ENCODE measurements at places on chromosomes 6 and 20. TPM values are rescaled to one million over a fixed set of nuclear protein-coding genes. Genes with fewer than 3 reads are reported as not detected.

The CNBD2 gene
- 4.7 TPM for total RNA-seq

- no peak for DNase-seq
Measured at GRCh38 chr6:5497896-5498578, 236.7 kb downstream of the FARS2 start.

The FAM162B gene
- not detected for total RNA-seq

- peak; percentile 59 for DNase-seq
Measured at GRCh38 chr6:105994591-105995390, 91.3 kb upstream of the PRDM1 start.

GRCh38 chr6:135073217-135073616 is 18.6 kb upstream of the HBS1L start:
- DNase-seq, result no peak

The JPH2 gene
- total RNA-seq, result 0.07 TPM

- DNase-seq, result no peak
Measured at GRCh38 chr6:156869980-156870398, 92.8 kb downstream of the ARID1B start.

The SAPCD1 gene
- 3.7 TPM for total RNA-seq

GRCh38 chr20:58567437-58567836 is 52.2 kb upstream of the APCDD1L start:
- no peak for DNase-seq

The OR2J3 gene
- total RNA-seq, result not detected

DNA sequence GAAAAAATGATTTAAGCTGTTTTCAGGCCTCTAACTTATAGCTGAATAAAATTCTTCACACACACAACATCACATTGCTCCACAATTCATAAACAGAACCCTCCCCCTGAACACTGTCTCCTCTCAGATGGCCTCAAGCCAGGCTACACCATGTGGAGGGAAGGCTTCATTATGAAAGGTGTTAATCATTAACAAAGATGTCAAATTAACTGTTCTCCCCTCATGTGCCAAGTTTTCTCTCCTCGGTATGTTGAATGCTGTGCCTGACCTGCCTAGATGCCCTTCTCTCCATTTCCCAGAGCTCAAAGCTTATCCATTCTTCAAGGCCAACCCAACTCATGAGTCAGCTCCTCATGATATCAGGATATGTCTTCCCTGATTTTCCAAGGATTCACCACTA is 210.4 kb downstream of the GMDS start:
- no peak for DNase-seq

The RFX6 gene
- total RNA-seq, result not detected

DNA sequence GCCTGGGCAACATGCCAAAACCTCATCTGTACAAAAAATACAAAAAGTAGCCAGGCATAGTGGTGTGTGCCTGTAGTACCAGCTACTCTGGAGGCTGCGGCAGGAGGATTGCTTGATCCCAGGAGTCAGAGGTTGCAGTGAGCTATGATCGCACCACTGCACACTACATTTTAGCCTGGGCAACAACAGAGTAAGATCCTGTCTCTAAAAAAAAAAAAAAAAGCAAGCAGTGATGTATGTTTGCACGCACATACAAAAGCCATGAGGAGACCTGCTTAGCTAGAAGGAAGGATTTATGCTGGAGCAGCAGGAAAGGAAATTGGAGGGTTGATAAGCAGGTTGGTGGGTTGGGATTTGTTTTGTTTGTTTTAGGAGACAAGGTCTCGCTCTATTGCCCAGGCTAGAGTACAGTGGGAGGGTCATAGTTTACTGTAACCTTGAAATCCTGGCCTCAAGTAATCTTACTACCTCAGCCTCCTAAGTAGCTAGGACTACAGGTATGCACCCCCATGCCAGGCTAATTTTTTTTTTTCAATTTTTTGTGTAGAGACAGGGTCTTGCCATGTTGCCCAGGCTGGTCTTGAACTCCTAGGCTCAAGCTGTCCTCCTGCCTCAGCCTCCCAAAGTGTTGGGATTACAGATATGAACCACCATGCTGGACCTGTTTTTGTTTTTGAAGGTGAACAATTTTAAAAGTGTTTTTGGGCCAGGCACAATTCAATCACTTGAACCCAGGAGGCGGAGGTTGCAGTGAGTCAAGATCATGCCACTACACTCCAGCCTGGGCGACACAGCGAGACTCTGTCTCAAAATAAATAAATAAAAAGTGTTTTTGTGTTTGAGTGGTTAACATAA is 4.0 kb downstream of the ZSWIM3 start:
- no peak for DNase-seq

GRCh38 chr20:62535964-62536363 is 60.2 kb upstream of the GATA5 start:
- no peak for DNase-seq

- no peak for DNase-seq
Measured at GRCh38 chr6:97067045-97067444, 142.5 kb downstream of the KLHL32 start.

GRCh38 chr6:31042806-31043205 is 32.5 kb downstream of the MUC22 start:
- DNase-seq, result peak; percentile 24

The C6orf163 gene
- 8.2 TPM for total RNA-seq

- DNase-seq, result no peak
Measured at GRCh38 chr20:63591786-63592355, 17.8 kb upstream of the HELZ2 start.

The GRM1 gene
- 0.17 TPM for total RNA-seq

The RSPH3 gene
- total RNA-seq, result 4.6 TPM

DNA sequence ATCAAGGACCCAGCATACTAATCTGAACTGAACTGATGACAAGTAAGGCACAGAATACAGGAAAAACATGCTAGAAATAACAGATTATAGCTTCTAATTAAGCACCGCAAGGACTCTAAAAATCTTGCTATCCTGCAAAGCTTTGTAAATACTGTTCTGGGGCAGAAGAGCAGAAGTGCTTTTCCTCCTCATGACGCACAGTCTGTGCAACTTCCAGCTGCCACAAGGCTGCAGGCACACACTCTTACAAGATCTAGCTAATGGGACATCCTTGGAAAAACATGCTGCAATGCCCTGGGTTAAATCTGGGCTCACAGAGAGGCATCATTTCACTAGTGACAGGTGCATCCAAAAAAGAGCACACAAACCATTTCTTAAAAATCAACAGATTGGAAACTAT is 188.6 kb downstream of the GJA10 start:
- DNase-seq, result no peak

The MOCS1 gene
- total RNA-seq, result 9.9 TPM

The KCNQ5 gene
- 1.5 TPM for total RNA-seq

The CCN5 gene
- not detected for total RNA-seq

- no peak for DNase-seq
Measured at GRCh38 chr6:28776269-28777146, 147.3 kb downstream of the TRIM27 start.

The VPS16 gene
- total RNA-seq, result 46.3 TPM

The KCNS1 gene
- total RNA-seq, result not detected

DNA sequence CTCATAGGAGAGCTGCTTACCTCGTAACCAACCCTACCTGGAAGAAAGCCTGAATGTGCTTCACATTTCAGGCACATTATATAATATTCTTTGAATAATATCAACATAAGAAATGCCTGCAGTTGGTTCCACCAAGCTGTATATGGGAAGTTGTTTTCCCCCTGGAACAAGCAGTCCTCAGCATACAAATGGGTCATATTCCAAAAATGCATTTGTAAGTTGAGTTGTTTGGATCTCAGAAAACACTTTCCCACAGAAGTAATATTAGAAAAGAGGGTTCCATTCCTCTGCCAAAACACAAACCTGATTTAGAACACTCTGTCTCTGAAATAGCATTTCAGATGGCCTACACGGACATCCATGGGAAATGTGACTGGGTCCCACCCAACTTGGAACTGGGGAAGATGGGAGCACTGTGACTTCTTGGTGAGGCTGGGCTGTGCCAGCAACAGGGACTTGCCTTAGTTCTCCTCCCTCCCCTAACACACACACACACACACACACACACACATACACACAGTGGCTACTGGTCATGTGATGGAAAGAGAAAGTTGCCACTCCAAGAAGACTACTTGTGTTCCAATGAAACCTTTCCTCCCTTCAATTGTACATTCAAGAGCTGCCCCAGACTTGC is 11.4 kb upstream of the RCAN2 start:
- no peak for DNase-seq

- DNase-seq, result no peak
Measured at GRCh38 chr6:53917464-53917842, 122.6 kb downstream of the LRRC1 start.

- no peak for DNase-seq
Measured at GRCh38 chr6:56532766-56533551, 109.7 kb downstream of the DST start.

- no peak for DNase-seq
Measured at GRCh38 chr20:31710423-31711108, 12.1 kb downstream of the BCL2L1 start.

The BRD2 gene
- total RNA-seq, result 213 TPM

GRCh38 chr6:75481936-75482593 is 11.5 kb downstream of the FILIP1 start:
- no peak for DNase-seq

- DNase-seq, result no peak
Measured at GRCh38 chr20:7196481-7196880, 429.0 kb downstream of the BMP2 start.

GRCh38 chr20:57090590-57091560 is 175.6 kb downstream of the BMP7 start:
- no peak for DNase-seq

GRCh38 chr6:145729887-145730286 is 5.4 kb downstream of the EPM2A start:
- no peak for DNase-seq

DNA sequence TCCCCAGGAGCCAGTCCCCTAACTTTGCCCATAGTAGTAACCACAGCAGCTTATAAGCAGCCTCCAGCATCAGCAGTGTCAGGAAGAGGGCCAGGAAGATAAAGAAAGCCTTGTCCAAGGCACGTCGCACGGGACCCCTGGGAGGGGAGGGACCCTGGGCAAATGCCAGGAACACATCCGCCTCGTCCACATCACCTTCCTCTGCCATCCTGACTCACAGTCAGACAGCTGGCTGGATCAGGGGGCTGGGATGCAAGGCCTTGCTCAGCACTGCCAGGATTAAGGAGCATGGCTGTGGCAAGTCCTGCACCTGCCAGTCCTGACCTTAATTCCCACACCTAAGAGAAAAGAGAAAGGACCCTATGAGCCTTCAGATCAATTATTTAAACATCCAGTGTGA is 11.5 kb upstream of the ZBTB22 start:
- no peak for DNase-seq

The FAXC gene
- total RNA-seq, result 68.9 TPM

- DNase-seq, result no peak
Measured at GRCh38 chr6:132961122-132961521, 146.8 kb downstream of the RPS12 start.

The HLA-C gene
- total RNA-seq, result 13.7 TPM

- no peak for DNase-seq
Measured at GRCh38 chr6:46105568-46105967, 24.2 kb upstream of the ENPP4 start.

DNA sequence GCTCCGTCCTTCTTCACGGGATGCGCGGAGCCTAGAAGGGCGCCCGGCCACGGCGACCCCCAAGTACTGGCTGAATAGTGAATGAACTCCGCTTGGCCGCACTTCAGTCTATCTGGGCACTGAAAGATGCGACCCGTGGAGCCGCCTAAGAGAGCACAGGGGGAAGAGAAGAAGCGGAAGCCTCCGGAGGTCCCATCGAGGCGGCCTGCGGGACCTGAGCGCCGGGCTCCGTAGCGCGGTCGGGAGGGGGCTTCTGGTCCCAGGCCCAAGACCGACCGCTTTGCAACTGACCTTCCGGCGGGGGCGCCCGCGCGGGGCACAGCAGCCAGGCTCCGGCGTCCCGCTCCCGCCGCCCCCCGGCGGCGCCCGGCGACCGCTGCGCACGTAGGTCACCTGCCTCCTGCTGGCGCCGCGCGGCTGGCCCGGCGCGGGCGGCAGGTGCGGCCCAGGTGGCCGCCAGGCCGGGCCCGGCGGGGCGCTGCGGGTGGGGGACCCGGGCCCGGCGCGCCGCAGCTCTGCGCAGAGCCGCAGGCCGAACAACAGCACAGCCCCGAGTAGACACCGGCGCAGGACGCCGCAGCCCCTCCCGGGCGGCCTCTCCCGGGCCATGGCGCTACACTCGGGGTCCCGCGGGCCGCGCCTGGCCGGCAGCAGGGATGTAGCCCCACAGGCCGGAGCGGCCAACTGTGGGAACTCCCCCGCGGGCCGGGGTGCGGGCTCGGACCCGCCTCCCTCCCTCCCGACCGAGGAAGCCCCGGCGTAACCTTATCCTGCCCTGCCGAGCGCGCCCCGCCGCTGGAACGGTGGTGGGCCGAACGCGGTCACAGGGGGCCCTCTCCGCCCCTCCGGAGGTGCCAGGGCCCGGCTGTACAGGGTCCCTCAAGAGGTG is at the start of gene METTL24:
Gene METTL24 (minus strand): TSS at position 686 of the 889 bp plus-strand sequence. CDS start 77 bp downstream, at position 609.
- peak; percentile 62 for DNase-seq

The TP53INP2 gene
- total RNA-seq, result 178 TPM

- no peak for DNase-seq
Measured at GRCh38 chr6:111809264-111809663, 64.0 kb downstream of the FYN start.

The CDC40 gene
- total RNA-seq, result 17.8 TPM

- no peak for DNase-seq
Measured at GRCh38 chr6:33172688-33173534, 19.4 kb downstream of the COL11A2 start.

DNA sequence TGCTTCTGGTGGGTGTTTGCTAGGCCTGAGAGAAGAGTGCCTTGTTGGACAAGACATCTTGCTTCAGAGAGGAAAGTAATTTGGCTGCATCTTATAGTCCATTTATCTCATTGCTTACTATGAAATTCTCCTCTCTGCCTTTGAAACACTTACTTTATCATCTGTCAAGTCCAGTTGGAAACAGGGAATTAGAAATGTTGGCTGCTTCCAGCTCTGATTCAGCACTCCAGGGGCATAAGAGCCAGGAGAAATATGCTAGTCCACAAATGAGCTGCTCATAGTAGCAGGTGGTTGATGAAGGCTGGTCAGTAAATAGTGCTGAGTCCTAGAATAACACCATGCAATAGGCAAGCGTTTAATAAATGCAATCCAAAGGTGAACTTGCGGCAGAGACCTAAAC is 227.1 kb downstream of the SLC35F1 start:
- DNase-seq, result no peak

- no peak for DNase-seq
Measured at GRCh38 chr6:162713974-162714780, 13.4 kb downstream of the PRKN start.

DNA sequence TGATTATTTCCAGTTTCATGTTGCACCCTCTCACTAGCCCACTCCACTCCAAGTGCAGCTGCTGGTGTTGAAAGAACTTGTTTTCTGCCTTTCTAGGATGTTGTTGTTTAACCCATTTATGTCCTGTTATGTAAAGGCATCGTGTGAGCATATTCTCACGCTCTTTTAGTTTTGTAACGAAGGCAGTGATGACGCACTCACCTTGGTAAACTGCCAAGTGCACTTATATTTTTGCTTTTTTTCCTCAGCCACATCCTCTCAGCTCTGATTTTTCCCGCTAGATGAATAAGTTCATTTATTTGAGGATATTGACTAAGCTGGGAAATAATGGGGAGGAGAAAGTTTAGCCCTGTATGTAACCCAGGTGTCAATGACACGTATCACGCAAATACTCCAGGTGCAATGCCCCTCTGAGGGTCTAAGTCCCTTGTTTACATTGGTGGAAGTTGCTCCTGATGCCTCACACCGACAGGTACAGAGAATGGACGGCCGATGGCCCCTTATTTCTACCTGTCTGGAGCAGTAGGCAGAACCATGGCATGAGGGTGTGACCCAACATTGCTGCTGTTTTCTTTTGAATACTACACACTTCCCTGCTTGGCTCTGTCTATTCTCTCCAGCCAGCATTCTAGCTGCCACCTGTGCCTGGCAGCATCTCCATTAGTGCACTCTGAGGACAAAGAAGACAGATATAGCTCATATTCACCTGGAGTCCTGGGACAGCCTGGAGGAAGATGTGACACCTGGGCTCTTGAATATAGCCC is 132.7 kb upstream of the SLC24A3 start:
- DNase-seq, result no peak
